AML-193 (cell line): ENCODE measurements at places on chromosomes 1 and 21.

DNA sequence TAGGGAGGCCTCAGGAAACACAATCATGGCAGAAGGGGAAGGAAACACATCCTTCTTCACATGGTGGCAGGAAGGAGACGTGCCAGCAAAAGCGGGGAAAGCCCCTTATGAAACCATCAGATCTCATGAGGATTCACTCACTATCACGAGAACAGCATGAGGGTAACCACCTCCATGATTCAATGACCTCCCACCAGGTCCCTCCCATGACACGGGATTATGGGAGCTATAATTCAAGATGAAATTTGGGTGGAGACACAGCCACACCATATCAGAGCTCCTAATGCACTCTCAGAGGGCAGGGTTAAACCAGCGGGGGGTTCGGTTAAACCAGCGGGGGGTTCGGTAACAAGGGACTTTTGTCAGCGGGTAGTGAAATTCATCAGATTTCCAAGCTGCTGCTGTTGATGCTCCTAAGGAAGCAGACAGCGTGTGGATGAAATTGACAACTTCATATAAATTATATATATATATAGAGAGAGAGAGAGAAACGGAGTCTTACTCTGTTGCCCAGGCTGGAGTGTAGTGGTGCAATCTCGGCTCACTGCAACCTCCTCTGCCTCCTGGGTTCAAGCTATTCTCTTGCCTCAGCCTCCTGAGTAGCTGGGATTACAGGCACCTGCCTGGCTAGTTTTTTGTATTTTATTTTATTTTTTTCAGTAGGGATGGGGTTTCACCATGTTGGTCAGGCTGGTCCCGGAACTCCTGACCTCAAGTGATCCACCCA is 4.2 kb downstream of the CSTB start:
- no peak for DNase-seq

DNA sequence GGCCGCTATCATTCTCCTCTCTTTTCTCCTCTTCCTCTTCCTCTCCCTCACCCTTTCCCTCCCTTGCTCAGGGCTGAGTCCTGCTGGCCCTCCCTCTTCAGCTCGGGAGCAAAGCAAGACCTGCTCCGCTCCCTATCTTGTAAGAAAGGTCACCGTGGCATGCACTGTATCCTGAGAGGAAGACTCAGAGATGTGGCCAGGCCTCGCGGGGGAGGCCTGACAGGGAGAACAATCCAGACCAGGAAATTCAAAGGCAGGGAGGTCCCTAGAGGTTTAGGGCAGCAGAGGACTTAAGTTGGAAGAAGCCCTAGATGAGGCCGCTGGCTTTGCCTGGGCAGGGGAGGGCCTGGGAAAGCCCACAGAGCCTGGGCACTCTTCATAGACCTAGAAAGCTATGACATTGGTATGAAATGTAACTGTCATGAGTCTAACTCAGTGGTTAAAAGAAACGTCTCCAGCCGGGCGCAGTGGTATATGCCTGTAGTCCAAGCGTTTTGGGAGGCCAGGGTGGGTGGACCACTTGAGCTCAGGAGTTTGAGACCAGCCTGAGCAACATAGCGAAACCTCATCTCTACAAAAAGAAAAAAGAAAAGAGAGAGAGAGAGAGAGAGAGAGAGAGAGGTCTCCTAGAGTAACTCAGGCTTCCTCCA is 14.6 kb upstream of the PTAFR start:
- no peak for DNase-seq

- DNase-seq: no peak
Observed at GRCh38 chr21:33566514-33566913, 22.0 kb downstream of the DONSON start.

- DNase-seq: no peak
Observed at GRCh38 chr1:242211254-242212022, 212.5 kb upstream of the MAP1LC3C start.

GRCh38 chr1:222098404-222098803 is 356.5 kb upstream of the DUSP10 start:
- no peak for DNase-seq
